Stimulated activated CD8-positive, alpha-beta memory T cell treated with anti-CD3 and anti-CD28 coated beads, Interleukin-7, amount 100 ng/mL, for 48 hours (primary cell): ENCODE measurements at places on chromosomes 12 and 14.

GRCh38 chr12:101670007-101670671 is 27.3 kb upstream of the CHPT1 start:
- no peak for DNase-seq

- no peak for DNase-seq
Measured at GRCh38 chr14:63673886-63674497, 32.3 kb upstream of the WDR89 start.

- no peak for DNase-seq
Measured at GRCh38 chr14:36617824-36618223, 35.4 kb upstream of the NKX2-8 start.

- no peak for DNase-seq
Measured at GRCh38 chr12:75859868-75860267, 171.7 kb downstream of the PHLDA1 start.

- DNase-seq, result no peak
Measured at GRCh38 chr12:26428420-26428819, 233.0 kb downstream of the SSPN start.

- no peak for DNase-seq
Measured at GRCh38 chr14:75865531-75865930, 116.3 kb downstream of the TGFB3 start.

DNA sequence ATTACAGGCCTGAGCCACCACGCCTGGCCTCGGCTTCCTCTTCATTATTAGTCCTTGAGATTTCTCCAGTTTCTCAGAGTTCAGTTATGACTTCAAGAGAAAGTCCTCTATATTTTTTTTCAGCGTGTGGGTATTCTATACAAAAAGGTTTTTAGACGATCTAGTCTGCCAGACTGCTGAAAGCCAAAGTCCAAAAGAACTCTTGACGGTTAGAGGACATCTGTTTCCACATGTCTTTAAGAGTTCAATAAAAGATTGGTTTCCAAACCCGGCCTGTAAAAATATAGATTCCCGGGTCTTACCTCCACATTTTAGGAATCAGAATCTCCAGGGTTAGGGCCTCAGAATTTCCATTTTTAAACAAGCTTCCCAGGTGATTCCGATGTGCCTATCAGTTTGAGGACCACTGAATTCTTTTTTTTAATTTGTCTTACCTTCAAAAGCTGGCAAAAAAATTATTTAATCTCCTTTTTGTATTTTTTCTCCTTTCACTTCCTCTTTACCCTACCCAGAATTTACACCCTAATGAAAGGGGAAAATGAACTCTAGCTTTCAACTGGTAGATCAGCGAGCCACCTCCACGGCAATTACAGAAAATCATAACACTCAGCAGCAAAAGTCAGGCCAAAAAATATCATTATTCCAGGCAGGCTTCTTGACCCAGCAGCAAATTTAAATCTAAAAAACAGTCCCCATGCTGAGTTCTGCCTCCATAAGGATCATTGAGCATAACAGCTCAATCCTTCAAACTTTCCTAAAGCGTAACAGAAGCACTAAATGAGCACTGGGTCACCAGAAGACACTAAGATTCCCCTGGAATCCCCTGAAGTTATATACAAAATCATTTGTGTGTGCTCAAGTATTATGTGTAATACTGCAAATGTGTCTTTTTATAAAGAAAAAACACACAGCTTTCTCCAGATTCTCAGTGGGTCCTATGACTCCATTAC is 8.7 kb downstream of the NT5DC3 start:
- DNase-seq, result no peak

DNA sequence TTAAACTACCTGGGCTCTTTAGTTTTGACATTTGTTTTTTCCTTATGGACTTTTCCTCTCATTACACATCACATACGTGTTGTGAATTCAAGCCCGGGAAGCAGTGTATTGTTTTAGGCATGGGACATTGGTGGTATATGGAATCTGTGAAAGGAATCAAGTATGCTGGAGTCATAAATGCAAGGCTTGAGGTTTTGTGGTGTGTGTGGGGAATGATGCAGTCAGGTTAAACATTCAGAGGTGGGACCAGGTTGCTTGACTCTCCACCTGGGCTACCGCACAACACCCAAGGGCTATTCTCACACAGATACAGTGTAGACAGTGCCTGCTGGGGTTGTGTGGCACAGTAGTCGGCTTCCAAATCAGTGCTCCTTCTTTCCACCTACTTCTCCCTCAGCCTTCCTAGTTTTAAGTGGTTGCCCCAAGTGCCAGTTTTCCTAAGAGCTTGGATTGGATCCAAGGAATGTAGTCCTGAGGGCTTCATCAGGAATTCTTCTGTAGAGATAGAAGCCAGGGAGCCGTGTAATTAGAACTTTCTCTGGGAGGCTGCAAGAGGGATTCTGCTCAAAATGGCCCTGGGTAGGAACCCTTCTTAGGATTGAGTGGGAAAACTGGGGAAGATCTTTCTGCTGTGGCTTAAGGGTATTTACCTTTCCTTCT is 243.7 kb downstream of the C12orf75 start:
- no peak for DNase-seq

DNA sequence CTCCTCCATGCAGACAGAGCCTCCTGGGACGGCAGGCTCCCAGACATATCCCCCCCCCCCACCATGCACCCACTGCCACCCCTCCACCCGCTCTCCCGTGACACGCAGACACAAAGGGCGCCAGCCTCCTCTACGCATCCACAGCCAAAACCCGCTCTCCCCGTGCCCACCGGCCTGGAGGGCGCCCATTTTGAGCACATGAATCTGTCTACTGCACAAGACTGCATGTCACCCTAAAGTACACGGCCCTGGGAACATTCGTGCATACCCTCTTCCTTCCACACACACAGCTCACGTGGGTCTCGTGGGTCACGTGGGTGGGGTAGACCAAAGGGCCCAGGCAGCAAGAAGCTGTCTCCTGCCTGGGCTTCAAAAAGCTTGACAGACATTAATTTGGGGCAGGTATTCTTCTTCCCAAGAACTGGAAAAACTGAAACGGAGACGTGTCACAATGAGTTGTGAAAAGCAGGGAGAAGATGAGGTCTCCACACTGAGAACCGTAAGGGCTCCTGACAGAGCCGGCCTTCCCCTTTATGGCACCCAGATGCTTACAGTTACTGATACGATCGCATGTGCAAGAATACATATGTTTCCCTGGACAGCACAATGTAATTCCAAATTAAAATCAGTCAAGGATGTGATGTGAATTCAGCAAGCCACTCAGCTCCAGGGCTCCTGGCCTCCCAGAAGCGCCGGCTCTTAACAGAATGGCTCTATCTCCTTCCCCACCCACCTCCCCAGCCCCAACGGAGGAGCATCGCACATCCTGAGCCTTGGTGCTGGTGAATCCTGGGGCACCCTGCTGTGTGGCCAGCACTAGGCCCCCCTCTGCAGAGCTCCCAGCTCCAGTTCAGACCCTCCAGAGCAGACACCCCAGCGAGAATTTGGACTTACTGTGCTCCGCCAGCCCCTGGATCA is 1.9 kb downstream of the TGFB3 start:
- no peak for DNase-seq

- no peak for DNase-seq
Measured at GRCh38 chr14:37791384-37792036, 196.1 kb downstream of the TTC6 start.

DNA sequence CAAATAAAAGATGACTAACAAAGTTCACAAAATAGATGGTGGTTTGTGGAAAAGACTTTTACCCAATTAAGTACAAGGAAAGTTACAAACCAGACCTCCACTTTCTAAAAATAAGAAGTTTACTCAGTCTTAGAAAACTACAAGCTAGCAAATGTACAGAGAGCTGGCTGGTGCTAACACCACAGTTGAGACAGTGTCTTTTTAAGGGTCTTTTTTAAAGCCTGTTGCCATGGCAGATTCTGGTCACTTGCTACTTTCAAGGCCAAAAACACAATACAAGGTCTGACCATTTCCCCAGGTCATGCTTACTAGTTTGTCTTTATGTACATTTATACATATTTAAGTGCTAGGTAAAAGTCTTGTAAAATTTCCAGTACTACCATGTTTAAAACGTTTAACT is 2.4 kb downstream of the BTG1 start:
- no peak for DNase-seq

GRCh38 chr14:103427485-103428443 is 42.5 kb downstream of the MARK3 start:
- peak; percentile 34 for DNase-seq

DNA sequence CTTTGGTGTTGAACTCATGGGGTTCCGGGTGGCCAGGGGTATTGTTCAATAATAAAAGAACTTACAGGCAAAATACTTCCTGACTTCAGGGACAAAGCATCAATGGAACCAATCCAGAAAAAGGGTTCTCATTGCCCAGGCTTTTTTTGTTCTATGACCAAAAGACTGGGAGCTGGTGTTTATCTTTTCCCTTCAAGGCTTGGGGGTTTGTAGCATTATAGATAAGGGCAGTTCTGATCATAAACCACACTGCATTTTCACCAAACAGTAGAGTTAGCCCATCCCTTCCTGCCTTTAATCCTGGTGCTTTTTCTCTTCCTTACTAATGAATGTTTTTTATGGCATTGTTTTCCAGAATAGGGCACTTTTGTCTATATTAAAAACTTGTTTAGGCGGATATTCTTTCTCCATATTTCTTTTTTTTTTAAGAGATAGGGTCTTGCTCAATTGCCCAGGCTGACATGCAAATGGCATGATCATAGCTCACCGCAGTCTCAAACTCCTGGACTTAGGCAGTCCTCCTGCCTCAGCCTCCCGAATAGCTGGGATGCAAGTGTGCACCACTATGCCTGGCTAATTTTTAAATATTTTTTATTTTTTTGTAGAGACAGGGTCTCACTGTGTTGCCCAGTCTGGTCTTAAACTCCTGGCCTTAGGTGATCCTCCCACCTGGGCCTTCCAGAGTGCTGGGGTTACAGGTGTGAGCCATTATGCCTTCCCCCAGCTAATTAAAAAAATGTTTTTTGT is 9.7 kb downstream of the FUT8 start:
- DNase-seq, result no peak

- DNase-seq, result no peak
Measured at GRCh38 chr12:80413462-80413861, 30.6 kb upstream of the PTPRQ start.
